ENCODE measurements at places on chromosomes 5 and 9.

DNA sequence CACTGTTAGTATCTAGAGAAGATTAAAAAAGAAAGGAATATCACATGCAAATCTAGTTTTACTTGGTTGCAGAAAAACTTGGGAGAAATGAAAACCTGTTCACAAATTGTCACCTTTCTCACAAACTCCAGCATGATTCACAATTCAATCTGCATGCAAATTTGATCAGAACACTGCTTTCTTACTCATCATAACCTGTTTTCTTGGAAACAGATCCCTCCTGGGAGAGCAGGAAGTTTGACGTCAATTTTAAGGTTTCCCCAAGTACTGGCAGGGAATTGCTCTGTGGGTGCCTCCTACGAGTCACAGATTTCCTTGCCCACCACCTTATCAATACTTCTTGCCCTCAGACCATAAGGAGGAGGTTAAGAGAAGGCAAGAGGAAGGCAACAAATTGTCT lies 30.2 kb upstream of the HTR4 start:
- DNase-seq = no peak

- no peak for DNase-seq
Measured at GRCh38 chr5:172543484-172544298, 89.4 kb upstream of the SH3PXD2B start.

GRCh38 chr9:134052941-134053340 lies 14.9 kb downstream of the BRD3 start:
- no peak for DNase-seq

DNA sequence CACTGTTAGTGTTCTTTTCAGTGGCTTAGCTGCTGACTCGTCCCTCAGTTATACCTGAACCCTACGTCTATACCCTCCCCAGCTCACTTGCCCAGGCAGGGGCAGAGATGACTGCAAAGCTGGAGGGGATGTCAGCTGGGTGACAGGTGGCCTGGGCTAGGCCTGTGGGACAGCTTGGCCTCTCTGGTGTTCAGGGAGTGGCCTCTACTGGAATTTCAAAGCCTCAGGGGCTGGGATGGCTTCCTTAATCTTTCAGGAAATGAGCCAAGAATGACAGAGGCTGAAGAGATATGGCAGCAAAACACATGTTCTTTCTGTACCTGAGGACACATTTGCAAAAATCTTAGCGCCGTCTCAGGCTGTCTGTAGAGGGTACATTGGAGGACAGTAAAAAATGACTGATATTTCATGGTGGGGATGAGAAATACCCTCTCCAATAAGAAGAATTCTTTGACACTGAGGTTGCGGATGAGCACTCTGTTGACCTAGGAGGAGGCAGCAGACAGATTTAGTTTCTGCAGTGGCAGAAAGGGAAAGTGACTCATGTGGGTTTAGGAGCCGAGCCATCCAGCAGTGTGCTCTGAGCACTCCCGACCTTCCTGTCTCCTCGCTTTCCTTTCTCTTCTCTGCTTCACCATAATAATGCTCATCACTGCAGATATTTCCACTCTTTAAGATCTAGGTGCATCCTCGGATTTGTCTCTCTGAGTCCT lies 54.4 kb downstream of the ENTREP1 start:
- no peak for DNase-seq

GRCh38 chr5:55159763-55160492 lies at the start of gene GPX8:
Gene GPX8 (plus strand): TSS chr5:55160171. CDS start chr5:55160193, 22 bp downstream.
- peak; percentile 72 for DNase-seq

GRCh38 chr9:137108608-137109249 lies 5.8 kb downstream of the DPP7 start:
- no peak for DNase-seq

GRCh38 chr5:151020304-151021110 lies at the start of gene GPX3:
Gene GPX3 (plus strand): TSS chr5:151020591. CDS start chr5:151020655, 64 bp downstream.
- DNase-seq = peak; percentile 42

DNA sequence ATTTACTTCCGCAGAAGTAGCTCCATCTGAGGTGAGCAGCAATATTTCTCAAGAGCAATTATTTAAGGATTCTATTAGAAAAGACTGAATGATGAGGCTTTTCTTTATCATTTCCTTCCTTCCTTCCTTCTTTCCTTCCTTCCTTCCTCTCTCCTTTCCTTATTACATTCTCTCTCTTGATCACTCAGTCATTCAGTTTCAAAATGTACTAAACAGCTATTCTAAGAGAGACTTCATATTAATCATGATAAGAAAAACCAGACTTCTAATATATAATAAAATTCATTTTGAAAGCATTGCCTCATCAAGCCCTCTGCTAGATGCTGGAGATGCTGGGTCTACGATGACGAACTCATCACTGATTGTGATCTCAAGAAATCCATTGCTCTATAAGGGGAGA lies 30.4 kb upstream of the PAPPA start:
- DNase-seq = no peak

GRCh38 chr5:72613515-72613914 lies 106.3 kb upstream of the ZNF366 start:
- DNase-seq = no peak

GRCh38 chr5:127042593-127042992 lies 12.2 kb upstream of the MARCHF3 start:
- no peak for DNase-seq

DNA sequence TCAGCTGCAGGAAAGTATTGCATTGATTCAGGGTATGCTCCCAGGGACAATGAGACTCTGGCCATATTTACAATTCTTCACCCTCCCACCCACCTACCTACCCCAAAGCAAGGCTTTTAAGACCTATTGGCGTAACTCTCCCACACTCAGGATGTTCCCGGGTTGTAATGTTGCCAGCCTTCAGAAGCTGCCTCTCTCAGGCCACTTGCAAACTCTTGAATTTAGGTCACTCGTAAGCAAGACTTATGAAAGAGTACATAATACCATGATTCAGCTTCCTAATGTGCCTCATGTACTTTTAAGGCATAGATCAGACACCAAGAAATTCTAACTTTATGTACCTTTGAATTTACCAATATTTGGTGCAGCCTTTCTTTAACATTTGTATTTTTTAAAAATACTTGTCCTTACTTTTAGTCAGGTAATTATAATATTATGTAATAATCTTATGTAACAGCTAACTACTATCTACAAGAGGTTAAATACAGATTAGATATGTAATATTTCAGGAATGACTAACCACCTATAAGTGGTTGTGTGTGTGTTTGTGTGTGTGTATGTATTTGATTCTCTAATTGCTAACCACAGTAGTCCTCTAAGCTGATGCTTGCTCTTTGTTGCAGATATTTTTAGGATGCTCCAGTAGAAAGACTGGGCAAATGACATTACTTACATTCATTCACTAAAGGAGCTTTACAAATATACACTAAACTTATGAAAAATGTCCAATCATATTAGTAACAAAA lies 630.5 kb upstream of the MEF2C start:
- DNase-seq = no peak

- DNase-seq = peak; percentile 74
Measured at GRCh38 chr5:180353048-180353979, at the start of gene GFPT2. Gene GFPT2 (minus strand): TSS chr5:180353336. CDS start chr5:180353217, 119 bp downstream.

DNA sequence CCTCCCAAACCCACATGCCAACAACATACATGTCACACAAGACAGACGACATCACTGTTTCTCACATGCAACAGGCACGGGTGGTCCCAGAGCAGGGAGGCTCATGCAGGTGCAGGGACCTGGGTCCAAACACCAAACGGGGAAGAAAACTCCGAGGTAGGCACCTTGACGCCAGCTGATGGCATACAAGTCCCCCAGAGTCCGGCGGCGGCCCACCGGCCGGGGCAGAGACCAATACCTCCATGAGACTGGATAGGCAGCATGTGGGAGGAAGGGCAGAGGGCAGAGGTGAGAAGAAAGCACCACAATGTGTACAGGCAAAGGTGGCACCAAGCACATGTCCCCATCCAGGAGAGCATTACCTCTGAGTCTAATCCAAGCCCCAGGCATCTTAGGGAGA lies 73.0 kb upstream of the UBTD2 start:
- no peak for DNase-seq

DNA sequence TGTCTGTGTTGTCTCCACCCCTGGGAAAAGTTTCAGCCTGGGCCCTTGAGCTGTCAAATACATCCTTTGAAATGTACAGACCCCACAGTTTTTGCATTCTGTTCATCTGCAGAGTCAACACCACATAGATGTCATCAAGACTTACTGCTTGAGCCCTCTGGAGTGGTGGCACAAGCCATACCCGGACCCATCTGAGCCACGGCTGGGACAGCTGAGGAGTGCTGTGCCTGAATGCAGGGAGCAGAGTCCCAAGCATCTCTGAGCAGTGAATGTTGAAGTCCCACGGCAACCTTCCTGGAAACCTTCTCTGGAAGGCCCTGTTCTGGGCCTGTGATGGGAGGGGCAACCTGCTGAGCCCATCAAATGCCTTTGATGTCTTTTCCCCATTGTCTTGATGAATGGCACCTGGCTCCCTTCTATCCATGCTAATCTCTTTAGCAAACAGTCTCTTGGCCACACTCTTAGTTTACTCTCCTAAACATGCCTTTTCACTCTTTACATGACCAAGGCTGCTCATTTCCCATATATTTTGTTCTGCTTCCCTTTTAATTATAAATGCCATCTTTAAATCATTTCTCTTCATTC lies 92.5 kb downstream of the ATPSCKMT start:
- DNase-seq = no peak

- DNase-seq = no peak
Measured at GRCh38 chr5:100970646-100971255, 67.7 kb upstream of the ST8SIA4 start.

GRCh38 chr5:131693894-131694293 lies 58.9 kb upstream of the RAPGEF6 start:
- DNase-seq = no peak

GRCh38 chr9:83304686-83305085 lies 233.5 kb downstream of the FRMD3 start:
- no peak for DNase-seq

GRCh38 chr5:123943151-123943550 lies 431.2 kb downstream of the CSNK1G3 start:
- no peak for DNase-seq

- no peak for DNase-seq
Measured at GRCh38 chr5:43367909-43368669, 44.1 kb downstream of the CCL28 start.

DNA sequence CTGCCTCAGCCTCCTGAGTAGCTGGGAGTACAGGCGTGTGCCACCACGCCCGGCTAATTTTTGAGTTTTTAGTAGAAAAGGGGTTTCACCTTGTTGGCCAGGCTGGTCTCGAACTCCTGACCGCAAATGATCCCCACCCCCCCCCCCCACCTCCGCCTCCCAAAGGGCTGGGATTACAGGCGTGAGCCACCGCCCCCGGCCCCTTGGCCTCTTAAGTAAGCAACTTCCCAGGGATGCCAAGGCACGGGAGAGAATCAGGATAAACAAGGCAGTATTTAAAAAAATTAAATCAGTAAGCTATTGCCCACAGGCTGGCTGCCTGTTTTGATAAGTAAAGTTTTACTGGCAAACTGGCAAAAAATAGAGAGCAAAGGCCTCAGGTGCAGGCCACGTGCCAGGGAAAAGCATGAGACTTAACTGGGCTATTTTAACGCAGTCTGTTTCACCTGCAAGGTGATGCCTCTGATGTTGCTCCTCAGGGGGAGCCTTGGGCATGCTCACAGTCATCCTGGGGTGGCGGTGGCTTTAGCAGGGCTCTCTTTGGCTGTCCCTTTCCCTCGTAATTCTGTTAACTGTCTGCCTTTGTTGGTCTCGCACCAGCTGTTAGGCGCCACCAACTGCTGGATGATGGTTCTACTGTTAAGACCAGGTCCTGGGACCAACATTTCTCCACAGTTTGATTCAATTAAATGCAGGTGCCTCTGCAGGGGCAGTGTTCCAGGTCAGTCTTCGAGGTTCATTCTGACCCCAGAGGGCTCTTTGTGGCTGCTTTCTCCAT lies 19.4 kb upstream of the RNF130 start:
- no peak for DNase-seq

DNA sequence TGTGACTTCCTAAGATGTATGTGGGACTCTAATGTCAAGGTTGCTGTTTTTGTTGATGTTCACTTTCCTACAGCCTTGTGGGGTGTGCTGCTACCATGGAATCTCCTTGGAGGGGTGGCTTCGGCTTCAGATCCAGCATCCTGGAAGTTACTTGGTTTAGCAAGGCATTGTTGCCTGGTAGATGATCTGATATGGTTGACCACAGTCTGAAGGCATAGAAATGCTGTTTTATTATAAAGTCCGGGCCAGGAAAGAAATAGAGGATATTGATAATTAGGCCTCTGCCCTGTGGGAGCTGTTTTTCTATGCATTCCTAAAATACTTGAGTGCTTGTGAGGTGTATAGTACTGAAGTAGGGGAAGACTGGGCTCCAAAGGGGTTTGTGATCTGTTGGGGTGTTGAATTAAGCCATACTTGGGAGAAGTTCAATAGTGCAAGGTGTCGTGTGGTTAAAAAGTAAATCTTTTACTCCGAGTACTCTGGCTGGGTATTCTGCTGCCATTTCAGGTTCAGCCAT lies 27.3 kb upstream of the CREBRF start:
- DNase-seq = no peak

DNA sequence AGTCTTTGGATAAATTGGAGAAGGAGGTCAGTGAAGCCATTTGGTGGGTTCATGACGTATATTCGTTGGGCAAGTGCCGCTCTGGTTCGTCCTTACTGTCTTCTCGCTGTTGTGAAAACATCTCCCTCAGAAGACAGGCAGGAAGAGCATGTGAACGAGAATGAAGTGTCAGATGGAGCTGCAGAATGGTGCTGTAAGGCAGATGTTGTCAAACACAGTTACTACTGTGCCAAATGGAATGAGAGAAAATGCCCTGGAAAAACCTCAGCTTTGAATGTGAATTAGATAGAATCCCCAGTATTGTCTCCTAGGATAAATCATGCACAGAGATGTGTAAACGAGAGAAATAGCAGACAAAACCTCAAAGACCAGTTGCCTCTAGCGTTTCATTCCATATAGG lies 121.5 kb downstream of the CAMK4 start:
- DNase-seq = no peak

DNA sequence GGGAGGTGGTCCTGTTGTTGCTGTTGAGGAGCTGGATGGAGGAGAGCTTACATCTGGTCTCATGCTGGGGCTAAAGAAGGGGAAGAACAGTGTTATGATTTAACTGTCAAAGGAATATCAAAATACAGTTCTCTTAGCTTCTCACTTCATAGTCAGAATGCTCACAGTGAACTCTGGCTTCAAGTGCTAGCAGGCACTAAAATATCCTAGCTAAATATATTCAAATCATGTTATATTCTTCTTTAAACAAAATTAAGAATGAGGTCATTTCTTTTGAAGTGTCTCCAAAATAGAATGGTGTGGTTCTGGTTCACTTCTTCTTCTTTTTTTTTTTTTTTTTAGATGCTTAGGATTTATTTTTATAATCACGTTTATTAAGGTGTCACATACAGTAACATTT lies 89.4 kb downstream of the NR3C1 start:
- no peak for DNase-seq

DNA sequence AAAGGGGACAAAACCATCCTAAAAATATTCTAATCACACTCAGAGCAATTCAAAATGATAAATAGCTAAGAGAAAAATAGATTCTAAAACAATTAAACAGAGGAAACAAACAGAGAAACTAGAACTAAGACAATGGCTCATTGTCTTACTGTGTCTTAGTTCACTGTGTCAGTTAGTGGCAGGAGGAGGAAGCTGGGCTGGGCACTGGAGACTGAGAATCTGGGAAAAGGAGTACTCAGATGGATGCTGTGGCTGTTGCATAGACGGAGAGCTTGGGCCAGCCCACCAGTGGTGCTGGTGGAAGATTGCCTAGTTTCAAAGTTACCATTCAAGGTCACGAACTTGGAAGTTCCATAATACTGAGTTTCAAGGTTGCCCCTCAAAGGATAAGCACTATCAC lies 94.7 kb upstream of the IFNK start:
- DNase-seq = no peak

- DNase-seq = no peak
Measured at GRCh38 chr5:76787237-76787636, 31.6 kb upstream of the F2RL1 start.

All from CD4-positive, alpha-beta T cell treated with Interferon alpha-2 for 1 hour (primary cell).